ENCODE measurements at places on chromosomes 2 and 18.
A peak's percentile ranks its signal among the peaks of the same experiment; 100 is the strongest.

DNA sequence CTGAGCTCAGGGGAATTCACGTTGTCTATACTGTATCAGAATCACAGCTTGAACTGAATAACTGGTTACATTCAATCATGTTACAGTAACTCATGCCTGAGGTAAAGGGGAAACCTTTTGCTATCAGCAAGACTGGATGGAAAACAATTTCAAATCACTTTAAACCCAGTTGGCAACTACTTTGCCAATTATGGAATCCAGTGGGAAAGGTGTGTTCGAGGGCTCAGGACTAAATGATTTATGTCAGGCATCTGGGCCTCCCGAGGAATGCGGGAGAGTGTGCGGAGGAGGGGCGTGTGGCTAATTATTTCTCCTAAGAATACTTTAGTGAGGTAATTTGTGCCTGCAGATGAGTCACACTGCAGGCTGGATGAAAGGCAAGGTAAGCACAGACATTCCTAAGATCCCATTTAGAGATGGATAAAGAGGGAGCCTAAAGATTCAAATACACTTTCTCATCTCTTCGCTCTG lies 100.1 kb downstream of the HRH4 start:
- no peak for DNase-seq

GRCh38 chr18:41244591-41245037 lies 710.4 kb upstream of the PIK3C3 start:
- DNase-seq: no peak

- DNase-seq: no peak
Observed at GRCh38 chr18:24544949-24545348, 84.5 kb downstream of the HRH4 start.

GRCh38 chr18:2848247-2849246 lies 1.7 kb downstream of the EMILIN2 start:
- no peak for DNase-seq

- no peak for DNase-seq
Observed at GRCh38 chr2:12884713-12885282, 168.1 kb downstream of the TRIB2 start.

GRCh38 chr2:199646439-199646838 lies 188.7 kb upstream of the SATB2 start:
- no peak for DNase-seq

DNA sequence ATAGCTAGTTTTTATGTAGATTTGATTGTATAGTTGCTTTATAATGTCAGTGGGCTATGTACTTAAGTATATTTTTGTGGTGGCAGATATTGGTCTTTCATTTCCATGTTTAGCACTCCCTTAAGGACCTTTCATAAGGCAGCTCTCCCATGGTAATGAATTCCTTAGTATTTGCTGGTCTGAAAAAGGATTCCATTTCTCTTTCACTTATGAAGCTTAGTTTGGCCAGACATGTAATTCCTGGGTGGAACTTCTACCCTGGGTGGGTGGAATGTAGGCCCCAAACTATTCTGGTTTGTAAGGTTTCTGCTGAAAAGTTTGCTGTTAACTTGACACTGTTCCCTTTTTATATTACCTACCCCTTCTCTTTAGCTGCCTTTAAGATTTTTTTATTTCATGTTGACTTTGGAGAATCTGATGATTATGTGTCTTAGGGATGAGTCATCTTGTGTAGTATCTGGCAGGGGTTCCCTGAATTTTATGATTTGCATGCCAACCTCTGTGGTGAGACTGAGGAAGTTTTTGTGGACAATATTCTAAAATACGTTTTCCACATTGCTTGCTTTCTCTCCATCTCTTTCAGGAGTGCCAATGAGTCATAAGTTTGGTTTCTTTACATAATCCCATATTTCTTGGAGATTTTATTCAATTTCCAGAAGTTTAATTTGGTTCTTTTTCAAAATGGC lies 65.4 kb upstream of the VRK2 start:
- DNase-seq: no peak

DNA sequence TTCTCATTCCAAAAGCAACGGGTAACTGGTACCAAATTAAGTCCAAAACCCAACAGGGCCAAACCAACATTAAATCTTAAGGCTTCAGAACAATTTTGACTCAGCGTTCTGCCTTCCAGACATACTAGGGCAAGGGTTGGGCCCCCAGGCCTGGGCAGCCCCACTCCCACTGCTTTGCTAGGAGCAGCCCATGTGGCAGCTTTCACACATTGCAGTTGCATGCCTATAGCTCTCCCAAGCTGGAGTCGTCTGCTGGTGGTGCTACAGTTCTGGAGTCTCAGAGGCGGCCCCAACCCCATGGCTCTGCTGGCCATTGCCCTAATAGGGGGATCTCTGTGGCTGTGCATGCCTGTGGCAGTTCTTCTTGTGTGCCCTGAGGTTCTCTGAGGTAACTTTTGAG lies 37.6 kb upstream of the CD226 start:
- no peak for DNase-seq

- no peak for DNase-seq
Observed at GRCh38 chr18:69916412-69916811, 31.3 kb downstream of the CD226 start.

- no peak for DNase-seq
Observed at GRCh38 chr2:2646433-2647051, 315.5 kb upstream of the MYT1L start.

- DNase-seq: no peak
Observed at GRCh38 chr18:39425172-39425850, 1859.7 kb upstream of the CELF4 start.

DNA sequence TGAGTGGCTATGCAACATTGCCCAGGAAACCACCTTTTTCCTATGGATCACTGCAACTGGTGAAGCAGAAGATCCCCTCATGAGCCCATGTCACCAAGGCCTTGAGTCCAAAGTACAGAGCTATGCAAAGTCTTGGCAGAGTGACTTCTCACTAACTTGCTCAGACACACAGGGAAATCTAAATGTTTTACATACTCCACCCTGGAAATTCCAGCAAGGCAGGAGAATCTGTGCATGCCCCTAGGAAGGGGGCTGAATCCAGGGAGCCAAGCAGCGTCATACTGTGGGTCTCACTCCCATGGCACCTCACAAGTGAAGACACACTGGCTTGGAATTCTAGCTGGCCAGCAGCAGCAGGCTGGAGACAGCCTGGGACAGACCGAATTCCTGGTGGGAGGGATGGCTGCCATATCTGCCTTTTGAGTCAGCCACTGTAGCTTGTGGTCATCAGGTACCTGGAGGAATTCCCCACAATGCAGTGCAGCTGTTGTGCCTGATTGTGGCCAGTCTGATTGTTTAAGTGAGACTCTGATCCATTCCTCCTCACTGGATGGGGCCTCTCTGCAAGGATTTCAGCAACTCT lies 1817.4 kb downstream of the SUCLG1 start:
- DNase-seq: no peak

GRCh38 chr2:103991591-103991990 lies 862.3 kb upstream of the POU3F3 start:
- no peak for DNase-seq

- no peak for DNase-seq
Observed at GRCh38 chr2:111972955-111973565, 74.7 kb downstream of the MERTK start.

GRCh38 chr2:199488772-199489400 lies 31.1 kb upstream of the SATB2 start:
- DNase-seq: peak; percentile 25

- DNase-seq: no peak
Observed at GRCh38 chr2:112021781-112022231, 33.3 kb upstream of the TMEM87B start.

GRCh38 chr2:209473930-209474419 lies 50.1 kb downstream of the MAP2 start:
- DNase-seq: no peak

DNA sequence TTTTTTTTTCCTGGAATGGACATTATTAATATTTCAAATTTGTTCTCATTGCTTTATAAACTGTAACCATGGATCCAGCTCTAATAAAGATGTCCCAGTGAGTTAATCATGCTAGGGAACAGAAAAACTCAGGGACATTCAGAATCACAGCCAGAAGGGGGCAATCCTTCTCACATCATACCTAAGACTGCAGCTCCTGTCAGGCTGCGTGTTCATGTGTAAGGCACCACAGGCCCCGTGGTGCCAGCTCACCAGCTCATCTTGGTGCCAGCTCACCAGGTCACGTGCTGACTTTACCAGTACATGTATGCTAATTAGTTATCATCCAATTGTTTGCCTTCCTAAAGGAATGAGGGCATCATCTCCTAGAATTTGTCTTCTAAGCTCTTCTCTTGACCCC lies 84.7 kb upstream of the NEDD4L start:
- DNase-seq: peak; percentile 73
